ENCODE measurements at places on chromosomes 12 and 14.

- DNase-seq, result no peak
Measured at GRCh38 chr12:94783343-94783742, 133.0 kb upstream of the TMCC3 start.

DNA sequence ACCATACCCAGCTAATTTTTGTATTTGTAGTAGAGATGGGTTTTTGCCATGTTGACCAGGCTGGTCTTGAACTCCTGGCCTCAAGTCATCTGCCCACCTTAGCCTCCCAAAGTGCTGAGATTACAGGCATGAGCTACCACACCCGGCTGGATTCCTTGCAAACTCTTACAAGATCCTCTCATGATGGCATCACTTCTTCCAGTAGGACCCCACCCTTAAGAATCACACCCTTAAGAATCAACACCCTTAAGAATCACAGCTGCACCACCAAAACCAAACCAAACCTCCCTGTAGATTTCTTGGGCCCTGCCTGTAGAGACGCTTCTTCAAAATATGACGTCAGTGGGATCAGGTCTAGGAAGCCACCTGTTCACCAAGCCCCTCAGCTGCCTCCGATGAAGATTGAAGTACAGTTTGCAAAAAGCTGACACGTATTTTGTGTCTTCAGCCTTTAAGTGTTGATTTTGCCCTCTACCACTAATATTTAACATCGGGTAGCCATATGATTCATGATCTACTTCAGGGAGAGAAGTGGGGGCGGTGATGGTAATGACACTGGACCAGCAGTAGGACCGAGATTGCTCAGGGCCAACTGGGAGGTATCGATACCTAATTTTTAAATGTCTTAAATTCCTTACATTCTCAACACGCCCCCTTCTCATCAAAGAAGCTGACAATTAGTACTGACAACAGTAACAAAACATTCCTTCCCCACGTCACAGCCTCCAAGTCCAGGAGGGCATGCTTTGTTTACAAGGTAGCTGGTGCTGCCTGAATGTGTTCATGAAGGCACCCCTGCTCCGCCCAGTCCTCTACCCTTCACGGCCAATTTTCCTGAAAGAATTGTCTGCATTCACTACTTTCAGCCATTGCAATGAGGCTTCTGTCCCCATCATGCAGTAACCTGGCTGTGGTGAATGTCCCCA, 57.2 kb downstream of the ESRRB start:
- no peak for DNase-seq

DNA sequence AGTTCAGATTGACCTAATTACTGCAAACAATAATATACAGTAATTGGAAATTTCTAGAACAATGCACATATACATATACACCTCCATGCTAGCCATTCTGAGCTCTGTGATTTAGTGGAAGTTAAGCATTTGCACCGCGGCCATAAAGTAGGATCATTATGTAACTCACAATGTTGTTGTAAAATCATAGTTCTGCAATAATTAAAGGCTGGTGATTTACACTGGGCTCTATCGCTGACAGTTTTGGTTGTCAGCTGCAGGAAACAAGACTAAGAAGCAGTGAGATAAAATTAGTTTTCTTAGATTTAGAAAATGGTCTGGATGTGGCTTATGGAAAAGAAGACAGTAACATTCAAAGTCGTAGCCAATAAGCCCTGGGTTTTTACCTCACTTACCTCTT, 776.3 kb downstream of the TMEM121 start:
- no peak for DNase-seq

GRCh38 chr12:52337054-52337453, 15.9 kb upstream of the KRT83 start:
- DNase-seq, result no peak

DNA sequence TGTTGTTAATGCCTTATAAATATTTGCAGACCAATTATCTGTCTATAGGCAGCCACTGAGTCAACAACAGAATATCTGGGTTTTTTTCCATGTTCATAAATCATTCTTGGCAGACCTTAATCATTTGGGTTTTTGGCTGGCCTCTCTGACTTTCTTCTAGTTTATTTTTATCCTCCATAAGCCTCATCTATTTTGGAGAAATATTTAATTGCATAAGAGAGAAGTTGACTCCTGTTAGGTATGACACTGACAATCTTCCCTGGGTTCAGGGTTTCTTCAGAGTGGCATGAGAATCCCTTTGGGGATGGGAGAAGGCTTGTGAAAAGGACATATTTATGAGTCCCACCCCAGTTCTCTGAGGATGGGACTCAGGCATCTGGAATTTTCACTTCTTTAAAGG, 299.8 kb downstream of the NRXN3 start:
- DNase-seq, result no peak

DNA sequence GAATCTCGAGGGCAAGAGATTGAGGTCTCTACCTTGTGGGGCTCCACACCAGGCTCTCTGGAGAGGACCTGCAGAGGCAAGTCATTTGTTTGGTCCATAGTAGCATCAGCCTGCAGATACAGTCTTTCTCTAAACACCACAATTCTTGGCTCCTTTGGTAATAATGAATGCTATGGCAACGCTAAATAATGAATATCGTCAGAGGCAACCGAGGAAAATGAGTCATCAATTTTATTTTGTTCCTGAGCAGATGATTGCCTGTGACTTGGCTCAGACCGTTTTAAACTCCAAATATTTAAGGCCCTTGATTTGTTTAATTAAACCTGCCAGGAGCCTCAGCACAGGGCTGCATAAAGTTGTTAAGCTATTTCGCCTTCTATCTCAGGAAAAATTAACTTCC, 924.1 kb upstream of the TMEM132C start:
- DNase-seq, result no peak

DNA sequence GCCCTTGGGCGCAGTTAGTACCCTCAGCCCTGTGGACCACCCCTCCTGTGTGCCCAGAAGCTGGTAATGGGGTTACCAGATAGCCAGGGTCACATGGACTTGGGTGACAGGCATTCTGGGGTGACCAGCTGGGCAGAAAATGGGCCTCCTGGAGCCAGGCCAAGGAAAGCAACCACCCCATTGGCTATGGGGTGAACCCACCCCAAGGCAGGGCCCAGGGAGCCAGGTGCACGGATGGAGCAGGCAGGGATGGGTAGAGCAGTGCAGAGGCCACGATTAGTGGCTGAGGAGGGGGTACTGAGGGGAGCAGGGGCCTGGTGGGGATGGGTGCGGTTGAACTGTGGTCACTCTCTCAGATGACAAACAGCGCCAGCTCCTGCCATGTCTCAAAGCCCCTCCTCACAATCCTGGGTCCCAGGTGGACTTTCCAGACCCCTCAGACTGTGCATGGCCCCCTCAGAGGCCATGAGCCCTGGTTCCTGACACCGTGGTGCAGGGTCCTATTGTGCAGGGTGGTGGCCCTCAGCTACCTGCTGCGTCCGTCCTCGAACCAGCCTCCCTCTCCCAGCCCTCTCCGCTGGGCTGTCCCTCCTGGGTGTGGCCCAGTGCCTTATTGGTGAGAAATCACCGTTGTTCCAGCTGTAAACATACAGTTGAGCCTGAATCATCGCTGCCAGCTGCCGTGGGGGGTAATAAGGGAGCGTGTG, 23.4 kb upstream of the BEGAIN start:
- no peak for DNase-seq

DNA sequence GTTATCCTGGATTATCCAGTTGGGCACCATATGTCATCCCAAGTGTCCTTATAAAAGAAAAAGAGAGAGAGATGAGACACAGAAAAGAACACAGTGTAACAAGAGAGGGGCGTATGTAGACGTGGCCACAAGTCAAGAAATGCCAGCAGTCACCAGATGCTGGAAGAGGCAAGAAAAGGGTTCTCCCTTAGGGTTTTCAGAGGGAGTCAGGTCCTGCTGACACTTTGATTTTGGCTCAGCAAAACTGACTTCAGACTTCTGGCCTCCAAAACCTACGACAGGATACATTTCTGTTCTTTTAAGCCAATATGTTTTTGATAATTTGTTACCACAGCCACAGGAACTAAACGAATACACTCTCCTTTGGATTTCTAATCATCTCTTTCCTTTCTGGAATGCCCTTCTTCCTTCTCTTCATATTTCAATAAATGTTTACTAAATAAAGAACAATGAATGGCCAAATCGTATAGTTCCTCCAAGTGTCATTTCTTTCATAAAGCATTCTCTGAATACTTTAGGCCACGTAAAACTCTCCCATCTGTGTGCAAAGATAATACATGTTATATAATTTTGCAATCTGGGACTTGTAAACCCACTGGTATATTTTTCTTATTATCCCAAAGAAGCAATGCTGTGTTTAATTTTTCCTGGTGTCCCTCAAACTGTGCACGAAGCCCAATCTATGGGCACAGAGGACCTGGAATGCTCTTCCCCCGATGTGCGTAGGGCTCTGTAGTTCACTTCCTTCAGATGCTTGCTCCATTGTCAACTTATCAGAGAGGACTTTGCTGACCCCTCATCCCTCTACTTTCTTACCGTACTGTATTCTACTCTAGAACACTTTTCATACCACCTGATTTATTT, 303.6 kb downstream of the CEP128 start:
- no peak for DNase-seq

- DNase-seq, result no peak
Measured at GRCh38 chr12:64808110-64808509, 16.3 kb upstream of the TBC1D30 start.

DNA sequence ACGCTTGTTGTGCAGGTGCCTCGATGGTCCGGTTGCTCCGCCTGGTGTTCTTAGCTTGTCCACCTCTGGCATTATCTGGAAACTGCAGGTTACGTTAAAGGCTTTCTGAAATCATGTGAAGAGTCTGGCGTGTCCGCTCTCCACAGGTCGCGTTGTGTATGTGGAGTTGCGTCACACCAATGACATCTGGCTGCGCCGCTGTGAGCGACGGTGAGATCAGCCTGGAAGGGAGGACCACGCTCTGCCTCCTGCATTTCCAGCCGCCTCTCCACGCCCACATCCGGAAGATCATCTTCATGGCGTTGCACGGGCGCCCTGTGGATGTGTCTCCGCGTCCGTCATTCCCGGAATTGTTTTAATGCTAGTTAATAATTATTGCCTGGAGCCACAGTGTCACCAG, 50.6 kb upstream of the GALNT9 start:
- DNase-seq, result no peak

DNA sequence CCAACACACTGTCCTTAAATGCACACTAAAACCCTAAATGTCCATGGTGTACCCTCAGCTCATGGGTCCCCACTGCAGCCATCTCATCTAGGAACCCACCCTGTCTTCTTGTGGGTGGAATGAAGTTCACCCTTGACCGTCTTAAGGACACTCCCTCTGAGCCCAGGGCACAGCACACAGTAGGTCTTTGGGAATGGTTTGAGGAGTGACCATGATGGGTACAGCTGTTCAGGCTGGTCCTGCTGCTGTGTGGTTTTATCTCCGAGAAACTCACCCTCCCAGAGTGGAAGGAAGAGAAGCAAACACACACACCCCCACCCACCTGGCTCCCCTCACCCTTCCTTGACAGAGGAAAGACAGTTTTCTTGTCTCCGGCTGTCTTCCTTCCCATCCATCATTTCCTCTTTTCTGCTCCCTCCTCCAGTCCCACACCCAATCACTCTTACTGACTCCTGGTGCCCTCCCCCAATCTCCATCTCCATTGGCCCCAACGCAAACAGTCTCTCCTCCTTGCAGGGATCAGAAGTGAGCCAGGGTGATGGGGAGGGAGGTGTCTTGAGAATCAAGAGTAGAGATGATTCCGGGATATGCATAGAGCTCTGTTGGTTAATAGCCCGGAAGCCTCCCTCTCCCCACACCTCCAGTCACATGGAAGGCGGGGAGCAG, 105.9 kb upstream of the LHX5 start:
- no peak for DNase-seq

DNA sequence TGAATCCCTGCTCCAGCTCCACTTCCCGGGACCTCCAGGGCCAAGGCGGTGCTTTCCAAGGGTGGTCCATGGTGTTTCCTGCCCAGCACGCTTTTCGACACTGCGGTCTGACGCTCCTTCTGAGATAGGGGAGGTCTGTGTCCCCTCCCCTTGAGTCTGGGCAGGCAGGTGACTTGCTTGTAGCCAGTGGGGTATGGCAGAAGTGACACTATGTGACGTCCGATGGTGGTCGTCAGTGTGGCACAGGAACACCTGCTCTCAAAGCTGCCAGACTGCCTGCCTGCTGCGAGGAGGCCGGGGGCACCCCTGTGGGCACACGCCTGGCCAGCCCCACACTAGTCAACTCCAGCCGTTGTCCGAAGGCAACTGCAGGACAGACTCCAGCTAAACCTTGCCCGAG, 16.0 kb upstream of the TRAF3 start:
- no peak for DNase-seq

- no peak for DNase-seq
Measured at GRCh38 chr12:110699591-110700445, 10.9 kb upstream of the HVCN1 start.

- no peak for DNase-seq
Measured at GRCh38 chr12:124019115-124019514, 46.1 kb downstream of the ZNF664 start.

GRCh38 chr12:54598970-54599369, 10.5 kb upstream of the PPP1R1A start:
- DNase-seq, result no peak

DNA sequence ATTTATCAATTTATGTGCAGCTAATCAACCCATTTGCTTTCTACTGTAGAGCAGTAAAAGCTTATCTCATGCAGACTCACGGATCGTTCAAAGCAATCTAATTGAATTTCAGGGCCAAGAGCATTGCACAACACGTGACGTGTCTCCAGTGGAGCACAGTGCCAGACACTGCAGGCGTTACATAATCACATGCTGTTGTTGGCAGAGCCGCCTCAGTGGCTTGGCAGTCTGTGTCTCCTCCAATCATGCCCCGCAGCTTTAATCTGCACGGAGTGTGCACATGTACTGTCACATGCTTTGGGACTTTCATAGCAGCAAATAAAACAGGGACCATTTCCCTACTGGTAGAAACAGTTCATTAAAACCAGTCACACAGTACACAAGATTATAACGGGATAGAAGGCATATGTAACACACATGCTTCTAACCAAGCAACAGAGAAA, 309.3 kb downstream of the ITPR2 start:
- no peak for DNase-seq

DNA sequence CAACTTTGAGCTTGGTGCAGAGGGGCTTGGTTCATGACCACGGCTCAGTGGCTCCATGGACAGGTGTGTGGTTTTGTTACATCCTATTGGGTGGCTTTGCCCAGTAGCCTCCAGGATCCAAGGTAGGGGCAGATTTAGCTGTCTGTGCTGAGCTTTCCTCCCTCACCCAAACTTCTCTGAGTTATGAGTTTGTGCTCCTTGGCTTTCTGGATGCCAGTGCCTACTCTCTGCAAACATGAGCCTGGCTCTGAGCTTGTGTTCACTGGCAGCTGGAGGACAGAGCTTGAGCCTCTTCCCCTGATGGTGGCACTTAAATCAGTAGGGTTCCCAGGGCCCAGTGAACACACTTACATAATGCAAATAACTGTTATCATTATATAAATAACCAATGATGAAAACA, 45.3 kb upstream of the HECTD1 start:
- DNase-seq, result no peak

DNA sequence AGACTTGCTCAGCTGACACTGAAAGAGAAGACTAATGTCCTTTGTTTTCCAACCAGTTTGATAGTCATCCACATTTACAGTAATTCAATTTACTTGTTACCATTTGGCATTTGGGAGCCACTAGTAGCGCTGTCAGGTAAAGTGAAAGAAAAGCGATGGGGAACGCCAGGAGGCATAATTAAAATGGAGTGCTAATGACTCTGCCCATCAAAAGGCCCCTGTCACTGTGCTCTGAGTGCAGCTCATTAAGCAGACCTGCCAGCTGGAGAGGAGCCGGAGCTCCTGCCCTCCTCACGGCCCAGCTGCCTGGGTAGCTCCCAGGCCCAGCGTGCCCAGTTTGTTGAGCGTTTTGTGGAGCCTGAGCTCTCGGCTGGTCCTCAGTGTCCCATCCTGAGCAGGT, 463.6 kb upstream of the CCDC196 start:
- DNase-seq, result no peak

- no peak for DNase-seq
Measured at GRCh38 chr12:54000116-54001114, at the start of gene HOXC9. TSS of gene HOXC9 (plus strand) at chr12:54000161. CDS start at chr12:54000189, 28 bp downstream.

Data from CD4-positive, CD25-positive, alpha-beta regulatory T cell (primary cell).